ENCODE measurements at places on chromosomes 5 and 9.
A peak's percentile ranks its signal among the peaks of the same experiment; 100 is the strongest.

- DNase-seq, result no peak
Observed at GRCh38 chr9:131068076-131068816, 28.1 kb upstream of the AIF1L start.

GRCh38 chr5:126973193-126973592 is 57.2 kb downstream of the MARCHF3 start:
- no peak for DNase-seq

- peak; percentile 76 for DNase-seq
Observed at GRCh38 chr9:89080193-89080592, 88.9 kb downstream of the S1PR3 start.

- DNase-seq, result no peak
Observed at GRCh38 chr9:6802926-6803325, 45.2 kb downstream of the KDM4C start.

DNA sequence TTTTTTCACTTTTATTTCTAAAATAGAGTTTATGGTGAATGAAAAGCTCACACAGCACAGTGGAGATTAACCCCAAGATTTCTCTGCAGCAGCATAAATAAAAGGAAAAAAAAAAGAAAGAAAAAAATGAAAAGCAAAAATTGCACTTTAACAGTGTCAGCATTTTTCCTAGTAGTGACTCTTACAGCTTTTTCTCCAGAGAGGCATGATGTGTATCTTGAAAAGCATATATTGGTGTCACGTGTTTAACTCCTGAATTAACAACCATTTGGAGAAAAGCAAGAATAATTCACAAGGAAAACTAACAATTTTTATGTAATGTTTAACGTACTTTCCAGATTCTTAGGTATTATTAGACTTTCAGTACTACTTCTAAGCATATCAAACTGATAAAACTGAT is 67.9 kb downstream of the ADGRV1 start:
- no peak for DNase-seq

DNA sequence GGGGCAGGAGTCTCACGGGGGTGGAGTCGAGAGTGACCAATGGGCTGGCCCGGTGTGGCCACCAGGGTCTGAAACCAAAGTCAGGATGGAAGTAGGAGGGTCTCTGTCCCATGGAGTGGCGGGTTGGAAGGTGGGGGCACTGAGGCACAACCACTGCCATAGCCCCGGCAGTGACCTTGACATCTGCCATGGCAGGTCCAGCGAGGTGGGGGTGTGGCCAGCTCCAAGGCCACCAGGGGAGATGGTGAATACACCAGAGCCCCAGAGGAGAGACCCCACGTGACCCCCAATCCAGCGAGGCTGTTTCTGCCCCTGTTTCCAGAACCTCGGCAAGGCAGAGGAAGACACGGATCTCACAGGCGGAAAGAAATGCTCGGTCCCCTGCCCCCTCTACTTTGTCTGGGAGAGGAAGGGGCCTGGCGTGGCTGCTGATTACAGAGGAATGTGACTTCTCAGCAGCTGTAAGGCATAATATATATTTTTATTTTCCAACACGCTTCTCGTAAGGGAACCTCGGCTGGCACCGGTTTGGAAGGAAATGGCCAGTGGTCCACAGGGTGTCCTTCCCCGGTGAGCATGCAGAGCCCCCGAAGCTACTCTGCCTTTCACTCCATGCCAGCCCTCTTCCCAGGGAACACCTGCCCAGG is 105.7 kb upstream of the SARDH start:
- DNase-seq, result no peak

DNA sequence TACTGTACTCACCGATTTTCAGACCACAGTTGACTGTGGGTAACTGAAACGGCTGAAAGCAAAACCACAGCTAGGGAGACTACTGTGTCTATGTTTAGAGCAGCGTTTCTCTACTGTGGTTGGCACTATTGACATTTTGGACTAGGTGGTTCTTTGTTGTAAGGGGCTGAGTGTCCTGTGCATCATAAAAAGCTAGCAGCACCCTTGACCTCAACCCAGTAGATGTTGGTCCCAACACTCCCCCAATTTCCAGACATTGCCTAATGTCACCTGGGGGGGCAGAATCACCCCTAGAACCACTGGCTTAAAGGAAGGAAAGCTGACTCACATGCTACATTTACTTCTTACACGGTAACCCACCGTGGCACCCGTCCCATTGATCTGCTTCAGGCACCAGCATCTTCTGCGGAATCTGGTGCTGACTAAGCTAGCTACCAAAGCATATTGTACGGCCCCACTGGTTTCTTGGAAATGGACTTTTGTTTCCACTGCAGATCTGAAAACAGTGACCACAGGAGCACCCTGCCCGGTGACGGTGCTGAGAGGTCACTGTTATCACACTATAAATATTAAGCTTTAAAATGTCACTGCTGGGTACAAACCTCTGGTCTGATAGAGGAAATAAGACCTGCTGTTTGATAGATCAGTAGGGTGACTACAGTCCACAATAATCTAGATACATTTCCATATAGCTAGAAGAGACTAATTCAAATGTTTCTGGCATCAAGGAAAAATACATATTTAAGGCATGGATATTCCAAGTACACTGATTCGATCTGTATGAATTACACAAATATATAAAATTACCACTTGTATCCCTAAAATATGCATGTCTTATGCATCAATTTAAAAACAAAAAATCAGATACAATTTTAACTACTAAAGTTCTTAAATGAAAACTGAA is 151.4 kb downstream of the HSD17B3 start:
- DNase-seq, result peak; percentile 95

GRCh38 chr5:88734191-88734640 is 148.8 kb downstream of the MEF2C start:
- peak; percentile 85 for DNase-seq

DNA sequence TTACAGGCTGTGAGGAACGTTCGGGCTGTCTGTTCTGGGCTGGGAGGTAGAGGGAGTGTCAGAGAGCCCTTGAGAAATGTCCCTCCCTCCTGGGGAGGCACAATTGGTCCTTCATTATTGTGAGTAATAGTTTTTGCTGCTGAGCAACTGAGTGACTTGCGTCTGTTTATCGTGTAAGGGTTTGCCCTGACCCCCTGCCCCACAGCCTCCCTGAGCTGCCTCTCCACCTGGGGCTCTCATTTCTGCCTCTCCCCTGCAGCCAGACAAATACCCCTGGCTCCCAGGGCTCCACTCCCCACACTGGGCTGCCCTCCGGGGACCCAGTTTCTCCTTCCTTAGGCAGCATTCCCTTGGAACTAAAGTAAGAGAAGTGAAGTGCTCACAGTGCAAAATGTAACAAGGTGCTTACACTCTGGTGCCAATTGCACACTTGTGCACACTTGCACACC is 174.9 kb upstream of the MVB12B start:
- DNase-seq, result no peak

DNA sequence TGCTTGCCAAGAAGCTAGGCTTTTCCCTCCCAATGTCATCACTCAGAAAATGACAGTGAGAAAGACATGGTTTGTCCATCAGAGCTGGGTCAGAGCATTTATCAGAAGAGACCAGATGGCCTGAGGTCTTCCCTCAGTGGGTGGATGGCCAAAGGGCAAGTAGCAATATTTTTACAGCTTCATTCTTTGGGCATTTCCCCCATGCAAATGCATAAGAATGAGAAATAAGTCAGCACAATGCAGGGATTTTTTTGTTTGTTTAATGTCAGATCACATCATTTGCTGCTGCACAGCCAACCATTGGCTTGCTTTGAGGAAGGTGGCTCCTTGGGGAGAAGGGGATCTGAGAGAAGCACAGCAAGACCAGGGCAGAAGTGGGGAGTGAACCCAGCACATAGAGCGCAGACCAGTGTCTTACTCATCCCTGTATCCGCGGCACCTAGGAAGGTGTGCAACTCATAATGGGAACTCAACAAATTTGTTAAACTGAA is 209.6 kb downstream of the SEMA6A start:
- no peak for DNase-seq

DNA sequence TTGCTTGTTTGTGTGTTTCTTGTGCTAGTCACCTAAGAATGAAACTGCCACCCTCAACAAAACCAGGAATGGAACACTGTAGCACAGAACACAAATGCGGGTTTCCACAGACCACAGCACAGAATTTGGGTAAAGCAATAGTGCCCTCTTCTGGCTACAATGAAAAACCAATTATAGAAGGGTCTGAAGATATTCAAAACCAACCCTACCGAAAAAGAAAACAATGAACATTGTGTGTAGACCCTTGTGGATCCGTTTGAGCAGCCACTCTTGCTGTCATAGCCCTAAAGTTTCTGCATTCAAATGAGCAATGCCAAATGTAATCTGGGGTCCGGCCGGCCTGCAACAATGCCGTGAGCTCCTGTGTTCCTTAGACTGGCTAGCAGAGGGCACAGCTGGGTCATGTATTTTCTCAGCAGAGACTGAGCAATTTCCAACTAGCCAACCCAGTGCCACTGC is 8.3 kb upstream of the ENC1 start:
- peak; percentile 63 for DNase-seq

GRCh38 chr5:54851449-54851848 is 133.9 kb downstream of the ESM1 start:
- DNase-seq, result no peak

DNA sequence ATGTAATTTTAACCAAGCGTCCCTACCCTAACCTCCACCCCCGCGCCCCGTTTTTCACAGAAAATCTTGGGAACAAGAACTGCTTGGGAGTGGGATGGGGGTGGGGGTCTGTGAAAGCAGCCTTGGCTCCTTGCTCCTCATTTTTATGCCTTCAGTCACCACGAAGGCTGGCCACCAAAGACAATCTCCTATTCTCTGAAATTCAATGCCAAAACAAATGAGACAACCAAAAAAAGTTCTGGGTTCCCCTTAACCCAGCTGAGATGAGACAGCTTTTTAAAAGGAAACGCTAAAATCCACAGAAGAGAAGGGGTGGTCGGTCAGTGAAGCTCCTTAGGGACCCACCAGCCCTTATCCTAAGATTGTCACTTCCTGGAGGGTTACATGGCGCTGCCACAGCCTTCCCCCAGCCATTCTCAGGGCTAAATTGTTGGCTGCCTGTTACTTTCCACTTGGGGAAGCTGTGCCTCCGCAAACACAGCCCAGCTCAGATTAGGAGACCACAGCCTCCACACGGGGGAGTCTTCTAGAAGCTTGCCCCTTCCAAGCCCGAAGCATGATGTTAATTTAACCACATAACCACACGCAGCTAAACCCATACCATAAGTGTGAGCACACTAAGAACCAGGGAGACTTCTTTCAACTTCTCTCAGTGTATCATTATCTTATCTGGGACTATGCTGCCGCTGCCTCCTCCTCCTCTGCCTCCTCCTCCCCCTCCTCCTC is 136.3 kb downstream of the FOXD1 start:
- DNase-seq, result peak; percentile 88
